Adrenal gland (tissue), 19 donors: ENCODE measurements at places on chromosomes 7 and 10. TPM values are rescaled to one million over a fixed set of nuclear protein-coding genes. Genes with fewer than 3 reads are reported as not detected.

GRCh38 chr7:92615861-92616260 is 25.7 kb upstream of the FAM133B start:
- no peak for DNase-seq

GRCh38 chr7:146412781-146413180 is 296.2 kb downstream of the CNTNAP2 start:
- DNase-seq: no peak

DNA sequence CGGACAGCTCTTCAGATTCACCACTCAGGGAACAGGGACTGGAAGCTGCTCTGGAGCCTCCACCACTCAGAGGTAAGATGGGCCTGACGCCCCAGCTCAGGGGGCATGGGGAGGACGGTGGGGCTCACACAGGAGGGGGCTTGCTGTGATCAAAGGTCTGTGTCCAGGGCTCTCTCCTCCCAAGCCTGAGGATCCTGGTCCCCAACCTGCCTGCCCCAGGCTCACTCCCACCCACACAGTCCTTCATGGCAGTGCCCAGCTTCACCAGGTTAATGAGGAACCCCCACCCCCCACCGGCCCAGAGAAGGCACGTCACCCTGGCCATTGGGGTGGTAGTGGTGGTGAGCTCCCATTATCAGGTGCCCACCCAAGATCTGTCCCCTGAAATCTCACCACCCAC is 926.7 kb upstream of the ZNF722 start:
- DNase-seq: no peak

DNA sequence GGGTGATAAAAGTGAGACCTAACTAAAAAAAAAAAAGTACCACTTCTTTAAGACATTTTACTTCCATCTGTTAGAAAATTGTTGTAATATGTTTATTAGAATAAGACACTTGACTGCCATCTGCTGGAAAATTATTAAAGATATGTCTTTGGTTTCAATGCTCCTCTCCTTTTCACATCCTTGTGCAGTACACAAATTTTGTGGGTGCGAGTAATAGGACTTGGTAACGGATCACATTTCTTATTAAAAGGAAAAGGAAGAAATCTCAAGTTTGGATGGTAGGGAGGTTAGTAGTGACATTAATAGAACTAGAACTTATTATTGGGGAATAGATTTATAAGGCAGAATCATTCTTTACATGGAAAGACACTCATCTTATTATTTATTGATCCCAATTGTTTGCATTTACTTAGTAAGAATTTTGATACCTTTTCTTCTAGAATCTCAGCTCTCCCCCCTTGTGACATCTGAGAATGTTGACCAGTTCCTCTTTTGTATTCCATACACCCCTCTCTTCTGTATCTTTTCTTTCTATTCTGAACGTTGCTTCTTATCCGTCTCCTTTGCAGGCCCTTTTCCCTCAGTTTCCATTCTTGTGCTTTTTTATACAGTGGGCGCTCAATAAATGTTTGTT is 43.0 kb upstream of the RPA3 start:
- DNase-seq: no peak

DNA sequence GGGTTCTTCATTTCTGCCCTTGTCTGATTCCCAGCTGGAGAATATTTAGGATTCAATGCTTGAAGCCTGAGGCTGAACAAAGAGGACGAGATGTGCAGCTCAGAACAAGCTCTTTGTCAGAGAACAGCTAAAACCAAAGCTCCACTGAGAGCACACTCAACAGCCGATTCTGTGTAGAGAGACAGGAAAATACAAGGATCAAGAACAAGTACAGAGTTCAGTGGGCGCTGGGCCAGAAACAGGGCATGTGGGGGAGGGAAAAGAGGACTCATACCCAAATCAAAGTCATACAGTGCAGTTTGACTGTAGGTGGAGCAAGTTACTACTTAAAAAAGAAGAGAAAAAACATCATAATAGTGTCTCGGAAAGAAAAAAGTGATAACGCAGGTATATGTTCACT is at the start of gene AGMO:
Gene AGMO (minus strand): TSS at position 181 of the 400 bp plus-strand sequence.
- DNase-seq: no peak

GRCh38 chr10:670038-670437 is 19.4 kb downstream of the DIP2C start:
- no peak for DNase-seq

DNA sequence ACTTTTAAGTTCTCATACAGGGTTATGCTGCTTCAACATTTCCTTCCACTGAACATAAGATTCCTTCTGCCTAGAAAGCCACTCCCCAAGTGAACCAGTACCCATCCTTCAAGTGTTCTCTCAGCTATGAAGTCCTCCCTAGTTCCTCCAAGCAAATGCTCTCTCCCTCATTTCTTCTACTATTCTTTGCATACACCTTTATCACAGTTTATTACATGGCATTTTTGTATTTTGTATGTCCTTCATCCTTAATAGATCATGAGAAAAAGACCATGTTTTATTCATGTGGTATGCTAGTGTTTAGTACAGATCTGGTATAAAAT is 1.9 kb downstream of the SYPL1 start:
- DNase-seq: no peak

DNA sequence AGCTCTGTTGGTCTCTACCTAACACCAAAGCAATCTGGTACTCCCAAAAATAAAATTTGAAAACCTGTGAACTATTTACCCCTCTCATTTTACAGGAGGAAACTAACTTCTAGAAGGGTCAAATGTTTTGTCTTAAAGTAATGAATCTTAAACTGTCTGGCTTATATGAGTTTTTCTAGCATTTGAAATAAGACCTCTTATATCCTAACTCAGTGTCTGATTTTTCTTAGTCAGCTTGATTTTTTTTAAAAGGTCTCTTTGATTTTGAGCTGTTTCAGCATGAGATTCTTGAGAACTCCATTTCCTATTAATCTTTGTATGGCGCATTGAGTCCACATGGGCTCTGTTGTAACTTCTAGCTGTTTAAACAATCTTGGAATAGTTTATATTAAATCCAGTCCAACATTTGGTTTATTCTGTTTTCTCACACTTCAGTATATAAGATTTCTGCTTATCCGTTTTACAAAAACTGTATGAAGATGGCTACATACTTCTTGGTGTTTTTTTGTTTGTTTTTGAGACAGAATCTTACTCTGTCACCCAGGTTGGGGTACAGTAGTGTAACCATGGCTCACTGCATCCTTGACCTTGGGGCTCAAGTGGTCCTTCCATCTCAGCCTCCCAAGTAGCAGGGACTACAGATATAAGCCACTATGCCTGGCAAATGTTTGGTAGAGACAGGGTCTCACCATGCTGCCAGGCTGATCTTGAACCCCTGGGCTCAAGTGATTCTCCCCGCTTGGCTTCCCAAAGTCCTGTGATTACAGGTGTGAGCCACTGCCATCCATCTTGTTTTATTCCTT is 91.1 kb downstream of the PPP1R9A start:
- DNase-seq: no peak

GRCh38 chr7:123872908-123873307 is 27.9 kb downstream of the HYAL4 start:
- DNase-seq: no peak

DNA sequence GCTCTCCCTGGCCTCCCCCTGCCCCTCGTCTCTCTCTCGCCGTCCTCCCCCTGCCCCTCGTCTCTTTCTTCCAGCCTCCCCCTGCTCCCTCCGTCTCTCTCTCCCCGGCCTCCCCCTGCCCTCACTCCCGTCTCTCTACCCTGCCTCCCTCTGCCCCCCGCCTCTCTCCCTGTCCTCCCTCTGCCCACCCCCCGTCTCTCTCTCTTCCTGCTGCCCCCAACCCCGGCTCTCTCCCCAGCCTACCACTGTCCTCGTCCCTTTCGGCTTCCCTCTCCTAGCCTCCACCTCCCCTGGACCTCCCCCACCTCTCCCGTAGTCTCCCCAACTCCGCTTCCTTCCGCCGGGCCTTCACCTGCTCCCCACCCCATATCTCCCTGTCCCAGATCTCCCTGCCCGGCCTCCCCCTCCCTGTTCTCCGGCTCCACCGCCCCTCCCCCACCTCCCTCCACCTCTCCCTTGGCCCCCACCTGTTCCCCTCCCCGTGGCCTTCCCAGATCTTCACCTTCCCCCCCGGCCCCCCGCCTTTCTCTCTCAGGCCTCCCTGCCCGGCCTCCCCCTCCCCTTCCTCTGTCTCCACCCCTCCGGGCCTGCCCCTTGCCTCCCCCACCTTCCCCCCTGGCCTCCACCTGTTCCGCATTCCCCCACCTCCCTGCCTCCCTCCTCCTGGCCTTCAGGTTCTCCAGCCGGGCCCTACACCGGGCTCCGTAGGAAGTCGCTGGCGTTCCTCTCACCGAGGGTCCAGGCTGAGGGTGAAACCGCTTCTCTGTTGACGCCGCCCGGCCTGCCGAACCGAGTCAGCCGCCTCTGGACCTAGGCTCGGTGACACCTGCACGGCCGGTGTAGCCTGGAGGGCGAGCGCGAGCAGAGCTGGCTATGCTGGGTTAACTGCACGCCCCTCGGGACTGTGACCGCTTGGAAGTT is 1.2 kb downstream of the GET4 start:
- DNase-seq: peak; percentile 66

- no peak for DNase-seq
These were observed 208.0 kb downstream of the GPR37 start for GRCh38 chr7:124557587-124557986.

Gene SEPTIN7
- polyA plus RNA-seq: 72.3 TPM

Gene TRPV6
- 0.03 TPM for polyA plus RNA-seq

Gene EBLN1
- not detected for polyA plus RNA-seq

Gene UBN2
- 4.5 TPM for polyA plus RNA-seq

Gene KCNIP2
- polyA plus RNA-seq: 3.7 TPM

Gene GNA12
- 8.2 TPM for polyA plus RNA-seq

Gene AVPI1
- polyA plus RNA-seq: 15.7 TPM

Gene PRR15
- polyA plus RNA-seq: 1.0 TPM

Gene ELN
- polyA plus RNA-seq: 33.4 TPM

Gene RADIL
- 0.16 TPM for polyA plus RNA-seq
